ENCODE measurements at places on chromosomes 12 and 14.

- no peak for DNase-seq
Observed at GRCh38 chr12:1281683-1282366, 290.8 kb downstream of the ERC1 start.

DNA sequence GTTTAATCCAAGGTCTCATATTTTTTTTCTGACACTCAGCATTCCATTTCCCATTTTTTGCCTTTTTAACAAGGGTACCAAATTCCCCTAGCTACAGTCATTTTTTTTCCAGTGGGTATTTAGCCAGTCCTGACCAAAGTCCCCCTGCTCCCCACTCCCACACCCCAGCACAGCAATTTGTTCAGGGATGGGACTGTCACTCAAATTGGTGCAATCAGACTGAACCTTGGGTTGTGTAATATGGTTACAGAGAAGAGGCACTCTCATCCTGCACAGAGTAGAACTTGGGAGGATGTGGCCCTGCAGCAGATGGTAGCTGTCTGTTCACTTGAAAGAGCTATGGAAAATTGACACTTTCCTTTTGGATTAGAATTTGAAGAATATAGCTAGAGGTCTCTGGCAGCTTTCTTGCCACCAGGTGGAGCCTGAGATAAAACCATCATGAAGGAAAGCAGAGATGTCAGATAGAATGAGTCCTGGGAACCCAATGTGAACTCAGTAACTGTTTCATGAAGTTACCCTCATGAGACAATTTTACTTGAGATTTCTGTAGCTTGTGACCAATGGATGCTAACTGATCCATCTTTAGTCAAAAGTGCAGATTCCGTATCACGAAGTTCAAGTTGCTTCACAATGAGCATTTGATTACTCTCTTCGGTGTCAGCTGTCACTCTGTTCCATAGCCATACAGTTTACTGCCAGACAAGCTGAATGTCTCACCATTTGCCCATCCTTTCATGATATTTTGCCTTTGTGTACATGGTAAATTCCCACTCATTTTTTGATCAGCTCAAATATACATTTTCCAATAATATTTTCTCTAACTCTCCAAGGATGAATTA, 394.0 kb upstream of the SYT1 start:
- DNase-seq, result no peak

GRCh38 chr14:94690486-94690885, 78.3 kb downstream of the SERPINA3 start:
- no peak for DNase-seq

- DNase-seq, result no peak
Observed at GRCh38 chr12:94157981-94158411, 9.6 kb downstream of the PLXNC1 start.

All from stimulated activated CD8-positive, alpha-beta memory T cell treated with anti-CD3 and anti-CD28 coated beads, Interleukin-15, amount 100 ng/mL, for 48 hours (primary cell).